ENCODE measurements at places on chromosomes 5 and 9. TPM values are rescaled to one million over a fixed set of nuclear protein-coding genes. Genes with fewer than 3 reads are reported as not detected.

BHMT2 gene
- total RNA-seq = 353 TPM

DNA sequence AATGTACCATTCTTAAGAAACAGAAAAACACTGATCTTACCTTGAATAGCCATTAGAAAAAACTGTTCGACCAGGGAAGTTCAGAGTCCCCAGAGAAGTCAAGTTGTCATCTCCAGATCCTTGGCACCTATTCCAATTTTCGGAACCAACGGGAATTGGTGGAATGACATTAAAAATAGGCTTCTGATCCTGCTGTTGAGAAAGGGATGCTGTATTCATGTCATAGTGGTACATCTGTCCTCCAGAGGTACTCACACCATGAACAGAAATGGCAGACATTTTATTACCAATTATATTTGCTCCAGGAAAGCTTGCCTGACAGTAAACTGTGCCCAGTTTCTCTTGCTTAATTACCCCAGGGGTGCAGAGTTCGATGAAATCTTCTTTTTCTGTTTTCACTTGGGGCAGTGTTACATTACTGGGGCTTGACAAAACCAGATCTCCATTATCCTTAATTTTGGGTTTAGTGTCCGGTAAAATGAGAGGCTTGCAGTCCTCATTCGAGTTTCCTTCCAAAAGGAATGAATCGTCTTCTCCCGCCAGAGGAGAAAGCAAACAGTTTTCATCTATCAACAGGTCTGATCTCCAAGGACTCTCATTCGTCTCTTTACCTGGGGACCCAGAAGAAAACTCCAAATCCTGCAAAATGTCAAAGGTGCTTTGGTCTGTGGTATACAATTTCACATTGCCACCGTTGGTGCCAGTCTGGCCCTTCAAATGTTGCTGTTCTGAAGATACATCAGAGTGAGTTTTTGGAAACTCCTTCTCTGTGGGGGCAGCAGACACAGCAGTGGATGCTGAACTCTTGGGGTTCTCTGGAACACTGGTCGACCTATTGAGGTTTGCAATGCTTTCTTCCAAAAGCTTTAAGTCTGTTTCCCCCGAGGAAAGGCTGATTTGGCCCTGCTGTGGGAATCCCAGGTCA lies 3.6 kb downstream of the NR3C1 start:
- DNase-seq = no peak

DNA sequence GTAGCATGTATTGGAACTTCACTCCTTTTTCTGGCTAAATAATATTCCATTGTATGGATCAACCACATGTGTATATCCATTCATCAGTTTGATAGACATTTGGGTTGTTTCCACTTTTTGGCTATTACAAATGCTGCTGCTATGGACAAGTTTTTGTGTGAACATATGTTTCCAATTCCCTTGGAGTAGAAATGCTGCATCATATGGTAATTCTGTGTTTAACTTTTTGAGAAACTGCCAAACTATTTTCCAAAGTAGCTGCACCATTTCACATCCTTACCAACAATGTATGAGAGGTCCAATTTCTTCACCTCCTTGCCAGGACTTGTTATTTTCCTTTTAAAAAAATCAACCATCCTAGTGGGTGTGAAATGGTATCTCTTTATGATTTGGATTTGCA lies 8.4 kb downstream of the FRRS1L start:
- DNase-seq = no peak

NREP gene
- 9.3 TPM for total RNA-seq

DNA sequence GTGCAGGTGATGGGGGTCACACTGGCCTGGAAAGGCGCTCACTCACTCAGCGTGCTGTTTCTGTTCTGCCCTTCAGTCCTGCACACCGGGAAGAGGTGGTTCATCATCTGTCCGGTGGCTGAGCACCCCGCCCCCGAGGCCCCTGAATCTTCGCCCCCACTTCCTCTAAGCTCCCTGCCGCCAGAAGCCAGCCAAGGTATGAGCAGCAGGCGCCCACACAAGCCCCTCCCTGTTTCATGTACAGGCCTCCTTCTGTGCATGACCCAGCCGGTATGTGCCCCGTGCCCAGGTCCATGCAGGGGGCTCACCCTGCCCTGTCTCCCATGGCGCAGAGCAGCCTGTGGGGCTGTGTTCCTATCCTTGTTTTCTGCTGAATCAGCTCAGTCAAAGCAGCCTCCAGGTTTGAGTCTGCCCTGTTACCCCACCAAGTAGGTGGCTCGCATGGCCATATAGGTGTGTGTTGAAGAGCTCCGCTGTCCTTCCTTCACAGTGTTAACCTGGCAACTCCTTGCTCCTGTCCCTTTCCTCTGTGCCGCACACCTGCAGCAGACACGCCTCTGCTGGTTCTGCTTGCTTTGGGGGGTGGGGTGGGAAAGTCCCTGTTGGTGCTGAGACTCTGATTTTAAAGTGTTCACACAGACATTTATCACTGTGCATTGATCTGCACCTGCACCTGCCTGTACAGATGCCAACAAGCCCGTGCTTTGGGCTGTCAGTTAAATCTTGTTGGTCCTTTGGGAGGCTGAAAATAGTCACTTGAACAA lies 84.8 kb downstream of the WNK2 start:
- peak; percentile 32 for DNase-seq

Measured in right lobe of liver (tissue), 6 donors.